Stimulated activated CD4-positive, alpha-beta T cell treated with anti-CD3 and anti-CD28 coated beads, Interleukin-1b, Interleukin-23, amount 100 ng/mL, for 4 hours (primary cell): ENCODE measurements at places on chromosomes 4 and X.

DNA sequence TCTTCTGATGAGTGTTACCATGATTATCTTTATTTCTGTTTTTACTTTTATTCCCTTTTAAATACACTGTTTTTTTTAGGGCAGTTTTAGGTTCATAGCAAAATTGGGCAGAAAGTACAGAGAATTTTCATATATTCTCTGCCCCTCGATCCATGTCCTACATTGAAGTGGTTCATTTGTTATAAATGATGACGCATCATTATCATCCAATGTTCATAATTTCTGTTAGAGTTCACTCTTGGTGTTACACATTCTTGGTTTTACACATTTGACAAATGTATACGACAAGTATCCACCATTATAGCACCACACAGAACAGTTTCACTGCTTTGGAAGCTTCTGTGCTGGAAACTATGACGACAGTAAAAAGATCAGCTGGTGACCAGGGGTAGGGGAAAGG is 578.1 kb upstream of the AADAT start:
- no peak for DNase-seq

- no peak for DNase-seq
Observed at GRCh38 chr4:1780435-1780834, 12.7 kb upstream of the FGFR3 start.

DNA sequence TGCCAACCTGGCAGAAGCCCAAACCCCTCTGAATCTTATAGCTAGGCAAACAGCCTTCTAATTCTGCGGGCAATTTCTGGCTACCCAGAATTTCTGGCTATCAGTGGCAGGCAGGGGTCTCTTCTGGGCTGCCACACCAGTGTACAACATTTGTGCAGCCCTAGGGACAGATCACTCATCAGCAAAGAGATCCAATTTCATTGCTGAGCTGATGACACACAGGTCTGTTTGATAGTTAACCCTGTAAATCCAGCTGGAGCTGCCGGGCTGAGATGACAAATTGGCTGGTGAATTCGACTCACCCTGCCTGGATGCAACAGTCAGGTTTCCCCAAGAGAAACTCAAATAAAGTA is 2.4 kb downstream of the MID1 start:
- no peak for DNase-seq

DNA sequence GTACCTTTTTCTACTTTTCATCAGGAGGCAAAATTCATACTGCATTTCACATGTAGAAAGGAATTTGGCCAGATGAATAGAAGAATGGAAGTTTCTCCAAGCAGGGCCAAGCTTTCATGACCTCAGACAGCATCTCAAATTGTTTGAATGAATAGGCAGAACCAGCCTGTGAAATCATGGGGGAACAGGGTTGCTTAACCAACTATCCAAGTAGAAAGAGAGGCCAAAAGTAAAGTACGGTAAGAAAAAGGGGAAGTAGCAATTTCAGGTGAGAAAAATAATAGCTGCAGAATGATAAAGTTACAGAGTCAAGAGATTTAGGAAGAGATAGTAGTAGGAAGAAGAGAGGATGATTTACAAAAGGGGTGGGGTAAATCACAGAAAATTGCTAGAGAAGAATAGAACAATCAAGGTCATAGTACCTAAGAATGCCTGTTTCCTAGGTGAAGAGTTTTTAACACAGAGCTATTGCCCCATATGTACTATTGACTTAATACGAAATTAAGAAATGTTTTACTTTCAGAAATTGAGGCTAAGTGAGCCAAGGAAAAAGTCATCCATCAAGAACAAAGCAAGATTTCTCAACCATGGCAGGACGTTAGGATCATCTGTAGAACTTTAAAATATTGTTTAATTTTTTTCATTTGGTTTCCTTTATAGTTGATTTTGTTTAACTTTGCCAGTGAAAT is 177.1 kb upstream of the TET2 start:
- no peak for DNase-seq

DNA sequence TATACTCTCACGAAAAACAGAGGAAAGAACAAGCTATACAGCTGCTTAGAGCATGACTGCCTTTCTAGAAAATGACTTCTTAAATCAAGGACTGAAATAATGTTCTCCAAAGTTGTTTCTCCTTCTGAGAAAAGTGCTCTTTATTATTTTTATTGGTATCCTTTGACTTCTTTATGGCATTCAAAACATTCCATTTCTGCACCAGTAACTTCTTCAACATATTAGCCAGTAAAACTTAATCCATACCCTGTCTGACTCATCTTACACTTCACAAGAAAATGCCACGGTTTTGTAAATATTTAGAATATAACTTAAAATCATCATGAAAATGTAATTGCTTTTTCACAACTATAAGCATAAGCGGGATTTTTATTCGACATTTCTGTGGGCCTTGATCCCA is 180.4 kb downstream of the NR3C2 start:
- no peak for DNase-seq

DNA sequence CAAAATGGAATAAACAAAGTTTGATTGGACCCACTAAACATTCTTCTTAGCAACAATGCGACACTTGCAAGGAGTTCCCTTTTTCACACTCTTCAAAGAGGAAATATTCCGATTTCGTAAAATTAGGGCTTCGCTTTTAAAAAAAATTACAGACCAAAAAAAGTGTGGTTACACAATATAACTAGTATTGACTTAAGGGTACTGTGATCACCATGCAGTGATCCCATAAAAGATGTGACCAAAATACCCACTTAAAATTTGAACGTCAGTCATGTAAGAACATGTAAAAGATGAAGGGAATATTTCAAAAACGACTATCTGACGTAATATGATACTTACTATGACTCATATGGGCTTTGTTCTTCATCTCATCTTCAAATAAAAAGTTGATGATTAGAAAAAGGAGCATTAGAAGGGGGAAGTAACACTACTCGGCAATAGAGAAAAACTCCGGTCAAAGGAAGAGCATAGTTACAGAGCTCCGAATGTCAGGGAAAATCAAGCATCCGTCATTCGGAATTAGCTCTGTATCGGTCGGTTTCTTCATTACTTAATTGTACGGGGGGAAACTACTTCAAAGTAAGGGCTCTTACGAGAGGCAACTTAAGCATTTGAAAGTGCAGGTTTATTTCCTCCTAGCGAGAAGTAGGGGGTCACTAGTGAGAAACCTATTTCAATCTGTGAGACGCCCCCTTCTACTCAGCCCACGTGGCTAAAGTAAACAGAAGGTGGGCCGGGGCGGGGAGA is 1.3 kb upstream of the TET2 start:
- no peak for DNase-seq

DNA sequence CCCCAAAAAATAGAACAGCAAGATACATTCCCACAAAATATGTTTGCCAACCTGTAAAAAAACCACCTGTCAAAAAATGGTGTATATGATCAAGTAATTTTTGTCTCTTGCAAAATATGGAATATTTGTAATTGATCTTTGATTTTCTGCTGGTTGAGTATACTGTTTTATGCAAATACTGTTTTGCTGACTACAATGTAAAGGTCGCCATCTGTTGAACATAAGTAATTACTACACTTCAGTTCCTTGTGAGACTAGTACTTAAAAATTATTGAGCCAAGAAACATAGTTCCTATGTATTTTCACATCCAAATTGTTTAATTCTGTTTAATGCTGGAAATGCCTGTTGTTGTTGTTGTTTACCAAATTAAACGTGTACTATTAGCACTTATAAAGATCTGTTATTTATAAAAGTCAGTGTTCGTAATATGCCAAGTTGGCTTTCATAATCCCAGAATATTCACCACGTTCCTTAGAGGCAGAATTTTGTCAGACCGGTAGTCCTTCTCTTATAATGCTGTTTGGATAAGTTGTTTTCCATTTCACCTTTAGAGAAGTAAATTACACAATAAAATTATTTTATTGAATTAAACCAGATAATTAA is 144.2 kb downstream of the PDLIM5 start:
- no peak for DNase-seq

- no peak for DNase-seq
Observed at GRCh38 chrX:105190252-105190853, 30.1 kb downstream of the TEX13A start.

DNA sequence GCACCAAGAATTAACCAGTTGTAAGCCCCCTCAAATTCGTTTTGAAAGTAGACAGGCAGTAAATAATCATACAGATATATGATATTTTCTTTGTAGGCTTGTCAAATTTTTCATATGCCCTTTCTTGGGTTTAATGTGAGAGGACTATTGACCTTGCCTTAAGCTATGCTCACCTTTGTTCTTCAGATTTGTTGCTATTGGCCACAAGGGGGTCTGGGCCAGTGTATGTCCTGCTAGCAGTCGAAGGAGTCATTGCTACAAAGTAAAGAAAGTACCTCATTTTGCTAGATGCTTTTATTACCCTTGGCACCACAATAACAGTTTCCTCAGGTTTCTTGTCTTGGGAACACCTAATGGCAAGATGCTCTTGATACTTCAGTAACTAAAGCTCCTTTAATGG is 51.7 kb downstream of the IGSF1 start:
- DNase-seq = no peak

GRCh38 chrX:52262195-52262546 is 77.5 kb downstream of the MAGED4 start:
- no peak for DNase-seq

GRCh38 chr4:14130551-14130950 is 503.0 kb upstream of the BOD1L1 start:
- no peak for DNase-seq

DNA sequence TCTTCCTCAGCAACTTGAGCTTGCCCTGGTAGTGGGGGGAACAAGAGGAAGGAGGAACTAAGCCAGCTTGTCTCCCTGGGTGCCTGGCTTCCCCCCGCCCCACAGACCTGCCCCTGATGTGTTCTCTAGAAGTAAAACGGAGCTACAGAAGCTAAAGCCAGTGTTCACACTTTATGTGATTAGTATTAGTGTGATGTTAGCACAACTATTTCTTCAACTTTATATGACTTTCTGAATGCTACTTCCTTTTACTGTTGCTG is 10.7 kb downstream of the RGS12 start:
- DNase-seq = no peak

DNA sequence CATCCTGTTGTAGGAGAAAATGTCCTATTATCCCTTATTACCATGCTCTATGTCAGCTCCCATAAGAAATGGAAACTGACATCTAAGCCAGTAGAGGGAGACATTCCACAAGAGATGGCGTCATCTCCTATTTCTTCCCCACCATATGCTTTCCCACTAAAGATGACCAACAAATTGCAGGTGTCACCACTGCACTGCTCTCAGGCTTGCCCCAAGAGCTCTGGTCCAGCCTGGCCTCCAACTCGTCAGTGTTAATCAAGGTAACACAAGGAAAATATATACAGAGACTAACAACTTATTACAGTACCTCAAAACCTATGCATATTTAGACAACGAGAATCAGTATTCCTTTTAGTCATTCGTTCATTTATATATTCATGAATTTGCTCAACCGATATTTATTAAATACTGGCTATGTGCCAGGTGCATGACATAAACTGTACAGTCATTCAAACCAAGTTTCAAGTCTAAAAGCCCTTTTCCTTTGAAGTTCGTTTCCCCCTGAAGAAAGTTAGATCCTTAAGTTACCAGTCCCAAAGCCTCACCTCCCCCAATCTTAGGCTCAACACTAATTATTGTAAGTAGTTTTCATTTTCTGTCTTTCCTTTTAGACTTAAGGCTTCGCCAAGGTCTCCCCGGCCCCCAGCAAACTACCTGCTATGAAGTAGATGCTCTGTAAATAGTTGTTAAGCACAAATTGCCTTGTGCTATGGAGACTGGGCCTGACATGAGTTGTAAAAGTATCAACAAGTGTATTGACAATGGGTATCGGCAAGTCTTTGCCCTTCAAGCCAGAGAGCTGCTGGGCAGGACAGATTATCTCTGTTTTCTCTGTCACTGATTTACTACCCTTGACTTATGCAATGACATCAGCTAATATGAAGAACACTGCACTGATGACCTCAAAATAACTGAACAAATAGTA is 3.1 kb upstream of the FGB start:
- no peak for DNase-seq

DNA sequence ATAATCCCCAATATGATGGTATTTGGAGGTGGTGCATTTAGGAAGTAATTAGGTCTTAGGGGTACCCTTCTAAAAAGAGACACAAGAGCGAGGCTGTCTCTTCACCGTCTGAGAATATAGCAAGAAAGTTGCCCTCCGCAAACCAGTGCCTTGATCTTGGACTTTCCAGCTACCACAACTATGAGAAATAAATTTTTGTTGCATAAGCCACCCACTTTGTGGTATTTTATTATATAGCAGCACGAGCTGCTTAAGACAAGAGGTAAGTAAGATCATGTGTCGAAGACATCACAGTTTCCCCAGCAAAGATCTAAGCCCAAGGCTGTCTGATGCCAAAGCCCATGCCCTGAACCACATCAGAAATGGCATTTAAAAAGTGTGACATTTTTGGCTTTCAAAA is 9.6 kb upstream of the EXOSC9 start:
- no peak for DNase-seq

- no peak for DNase-seq
Observed at GRCh38 chr4:166957451-166957850, 276.8 kb downstream of the SPOCK3 start.

GRCh38 chr4:55411621-55412020 is 15.9 kb downstream of the TMEM165 start:
- DNase-seq = no peak

GRCh38 chrX:123303429-123303828 is 119.4 kb downstream of the GRIA3 start:
- DNase-seq = no peak

DNA sequence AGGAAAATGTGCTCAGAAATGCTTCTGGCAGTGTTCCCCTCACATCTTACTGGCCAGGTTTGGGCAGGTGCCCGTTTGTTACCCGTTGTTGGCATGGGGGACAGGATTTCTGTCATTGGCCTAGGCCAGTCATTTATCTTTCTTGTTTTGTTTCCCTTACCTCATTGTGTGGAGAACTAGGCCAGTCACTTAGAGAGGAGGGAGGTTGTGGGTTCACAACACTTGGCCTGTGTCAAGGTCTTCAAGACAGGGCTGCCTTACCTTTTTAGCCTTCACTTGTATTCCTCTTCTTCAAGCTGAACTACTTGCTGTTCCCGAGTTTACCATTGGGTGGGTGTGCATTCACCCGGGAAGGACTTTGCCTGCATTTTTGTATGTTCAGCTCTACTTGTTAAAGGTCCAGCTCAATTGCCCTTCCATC is 17.7 kb downstream of the SNX25 start:
- DNase-seq = no peak

DNA sequence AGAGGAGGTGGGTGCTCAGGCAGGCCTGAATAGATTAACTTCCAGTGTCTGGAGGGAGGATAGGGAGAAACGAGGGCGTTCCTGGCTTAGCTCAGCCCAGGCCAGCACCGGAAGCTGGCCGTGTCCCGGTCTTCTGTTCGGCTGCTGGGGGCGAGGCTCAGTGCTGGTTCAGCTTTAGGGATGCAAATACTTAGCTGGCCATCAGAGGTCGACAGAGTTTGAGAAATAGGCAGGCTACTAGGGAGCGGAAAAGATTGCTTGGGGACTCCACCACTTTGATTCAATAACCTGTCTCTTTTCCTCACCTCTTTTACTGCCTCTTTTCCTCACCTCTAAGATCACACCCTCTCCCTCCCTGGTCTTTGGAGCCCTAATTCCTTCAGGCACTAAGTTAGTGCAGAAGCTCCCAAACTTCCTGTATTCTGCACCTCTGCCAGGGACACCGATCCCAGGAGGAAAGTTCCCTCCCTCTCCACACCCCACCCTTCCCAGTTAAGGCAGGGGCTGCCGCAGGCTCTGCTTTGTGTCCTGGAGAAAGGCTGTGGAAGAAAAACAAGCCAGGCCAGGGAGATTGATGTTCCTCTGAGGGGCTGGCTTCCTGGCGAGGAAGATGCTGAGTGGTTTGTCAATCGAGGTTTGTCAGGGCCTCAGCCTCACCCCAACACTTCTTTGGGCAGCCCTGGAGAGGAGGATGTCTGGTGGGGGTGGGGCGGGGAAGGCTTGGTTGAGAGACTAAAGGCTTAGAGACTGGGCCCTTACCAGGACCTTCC is 6.0 kb upstream of the EFNB1 start:
- no peak for DNase-seq

- DNase-seq = no peak
Observed at GRCh38 chr4:82358847-82359246, 14.9 kb downstream of the HNRNPD start.
